ENCODE measurements at places on chromosomes 12 and 14. TPM values are rescaled to one million over a fixed set of nuclear protein-coding genes. Genes with fewer than 3 reads are reported as not detected.
A peak's percentile ranks its signal among the peaks of the same experiment; 100 is the strongest.

GRCh38 chr14:94903883-94904282 is 134.0 kb upstream of the GSC start:
- H3K27ac ChIP-seq = no peak overlapping the region
- no peak for DNase-seq
- no peak overlapping the region for H3K4me3 ChIP-seq
- H3K27me3 ChIP-seq = no peaks in the 10 kb centered on the region
- no peaks in the 10 kb centered on the region for H3K4me1 ChIP-seq

STON2 gene
- 10.4 TPM for total RNA-seq

PRIMA1 gene
- 3.5 TPM for total RNA-seq

GRCh38 chr12:94147991-94148738 is at the start of gene PLXNC1:
PLXNC1 (plus strand) TSS chr12:94148577; CDS start chr12:94148972, 395 bp downstream.
- no peaks in the 10 kb centered on the region for H3K27me3 ChIP-seq
- no peaks in the 10 kb centered on the region for H3K4me1 ChIP-seq
- H3K27ac ChIP-seq = no peak within 1 kb of the TSS
- no peaks in the 10 kb centered on the region for H3K36me3 ChIP-seq
- DNase-seq = no peak
- peak within 1 kb of the TSS; percentile 77 for H3K4me3 ChIP-seq

- H3K4me1 ChIP-seq = peaks cover 10% of the 10 kb centered on the region
- no peak overlapping the region for H3K27ac ChIP-seq
- no peaks in the 10 kb centered on the region for H3K36me3 ChIP-seq
- DNase-seq = no peak
Observed at GRCh38 chr12:65248656-65249633, 29.5 kb upstream of the MSRB3 start.

- H3K27me3 ChIP-seq = no peaks in the 10 kb centered on the region
- no peak for DNase-seq
- no peaks in the 10 kb centered on the region for H3K36me3 ChIP-seq
- H3K4me3 ChIP-seq = no peak overlapping the region
Observed at GRCh38 chr14:25140411-25140810, 90.5 kb upstream of the STXBP6 start.

GRCh38 chr14:34741840-34742239 is 27.4 kb upstream of the CFL2 start:
- no peaks in the 10 kb centered on the region for H3K36me3 ChIP-seq
- DNase-seq = no peak
- no peak overlapping the region for H3K4me3 ChIP-seq
- H3K27ac ChIP-seq = no peak overlapping the region
- no peaks in the 10 kb centered on the region for H3K27me3 ChIP-seq
- H3K4me1 ChIP-seq = no peaks in the 10 kb centered on the region

DNA sequence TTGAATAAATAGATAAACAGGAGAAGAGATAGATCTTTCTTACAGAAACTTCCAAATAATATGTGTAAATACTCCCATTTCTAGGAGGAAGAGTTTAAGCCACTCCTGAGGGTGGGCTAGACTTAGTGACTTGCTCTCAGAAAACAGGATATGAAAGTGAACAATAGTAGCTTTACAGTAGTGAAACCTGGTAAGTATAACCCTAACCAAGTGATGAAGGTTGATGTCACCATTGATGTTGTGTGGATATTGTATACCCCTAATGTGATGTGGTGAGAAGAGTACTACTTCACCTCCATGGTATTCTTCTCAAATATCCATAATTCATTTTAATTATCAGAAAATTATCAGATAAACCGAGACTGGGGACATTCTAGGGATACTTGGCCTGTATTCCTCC is 20.9 kb downstream of the AKAP6 start:
- no peaks in the 10 kb centered on the region for H3K4me1 ChIP-seq
- no peak overlapping the region for H3K27ac ChIP-seq
- no peak overlapping the region for H3K4me3 ChIP-seq
- no peak for DNase-seq
- H3K36me3 ChIP-seq = no peaks in the 10 kb centered on the region

DNA sequence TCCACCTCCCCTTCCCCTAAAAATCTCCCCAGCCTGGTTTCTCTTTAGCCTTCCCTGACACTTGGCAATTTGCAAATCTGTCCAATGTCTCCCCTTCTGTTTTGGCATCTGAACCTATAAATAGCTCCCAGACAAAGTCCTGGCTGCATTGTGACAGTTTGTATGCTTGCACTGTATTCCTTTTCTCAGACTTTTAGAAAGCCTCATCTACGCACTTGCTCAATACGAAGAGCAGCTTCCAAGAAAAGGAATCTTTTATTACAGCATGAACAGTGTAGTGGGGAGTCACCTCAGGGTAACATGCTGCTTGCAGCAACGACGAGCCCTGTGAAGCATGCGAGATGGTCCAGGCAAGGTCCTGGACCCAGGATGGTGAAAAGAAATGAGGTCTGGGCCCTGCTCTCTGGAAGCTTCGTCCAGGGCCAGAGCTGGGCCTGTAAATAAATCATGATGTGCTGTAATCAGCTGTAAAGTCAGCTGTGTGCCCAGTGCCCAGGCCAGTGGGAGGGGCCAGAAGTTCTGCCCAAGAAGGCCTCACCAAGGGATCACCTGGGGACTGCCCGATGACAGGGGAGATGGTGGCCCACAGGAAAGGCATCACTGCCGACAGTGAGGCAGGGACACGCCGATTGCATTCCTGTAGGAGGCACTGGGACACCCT is 88.3 kb downstream of the RIN3 start:
- peaks cover 21% of the 10 kb centered on the region for H3K4me1 ChIP-seq
- no peak for DNase-seq
- peak overlapping the region; percentile 94 for H3K27ac ChIP-seq
- H3K36me3 ChIP-seq = no peaks in the 10 kb centered on the region
- H3K4me3 ChIP-seq = no peak overlapping the region
- H3K27me3 ChIP-seq = no peaks in the 10 kb centered on the region

GRCh38 chr12:12776261-12776660 is 9.2 kb upstream of the APOLD1 start:
- H3K36me3 ChIP-seq = no peaks in the 10 kb centered on the region
- no peaks in the 10 kb centered on the region for H3K4me1 ChIP-seq
- H3K27me3 ChIP-seq = no peaks in the 10 kb centered on the region
- H3K27ac ChIP-seq = no peak overlapping the region

- no peak overlapping the region for H3K4me3 ChIP-seq
- no peaks in the 10 kb centered on the region for H3K27me3 ChIP-seq
- DNase-seq = no peak
- no peaks in the 10 kb centered on the region for H3K4me1 ChIP-seq
Observed at GRCh38 chr12:117085318-117085947, 13.8 kb downstream of the TESC start.

- no peak for DNase-seq
- no peaks in the 10 kb centered on the region for H3K36me3 ChIP-seq
- H3K27me3 ChIP-seq = no peaks in the 10 kb centered on the region
- no peak overlapping the region for H3K27ac ChIP-seq
Observed at GRCh38 chr12:49921936-49922335, 18.2 kb upstream of the FAIM2 start.

- peaks cover 8% of the 10 kb centered on the region for H3K4me1 ChIP-seq
- H3K36me3 ChIP-seq = no peaks in the 10 kb centered on the region
- no peaks in the 10 kb centered on the region for H3K27me3 ChIP-seq
- no peak for DNase-seq
- H3K27ac ChIP-seq = no peak overlapping the region
Observed at GRCh38 chr14:39251547-39251946, 17.8 kb downstream of the MIA2 start.

- no peaks in the 10 kb centered on the region for H3K4me1 ChIP-seq
- no peaks in the 10 kb centered on the region for H3K36me3 ChIP-seq
- H3K27me3 ChIP-seq = no peaks in the 10 kb centered on the region
- no peak overlapping the region for H3K27ac ChIP-seq
Observed at GRCh38 chr12:113625499-113625898, 153.8 kb upstream of the LHX5 start.

- peaks cover 24% of the 10 kb centered on the region for H3K4me1 ChIP-seq
- H3K36me3 ChIP-seq = no peaks in the 10 kb centered on the region
- no peak overlapping the region for H3K4me3 ChIP-seq
- peak overlapping the region; percentile 48 for H3K27ac ChIP-seq
- DNase-seq = no peak
Observed at GRCh38 chr12:119326341-119326740, 8.2 kb upstream of the CCDC60 start.

NANOG gene
- 0.27 TPM for total RNA-seq

DNA sequence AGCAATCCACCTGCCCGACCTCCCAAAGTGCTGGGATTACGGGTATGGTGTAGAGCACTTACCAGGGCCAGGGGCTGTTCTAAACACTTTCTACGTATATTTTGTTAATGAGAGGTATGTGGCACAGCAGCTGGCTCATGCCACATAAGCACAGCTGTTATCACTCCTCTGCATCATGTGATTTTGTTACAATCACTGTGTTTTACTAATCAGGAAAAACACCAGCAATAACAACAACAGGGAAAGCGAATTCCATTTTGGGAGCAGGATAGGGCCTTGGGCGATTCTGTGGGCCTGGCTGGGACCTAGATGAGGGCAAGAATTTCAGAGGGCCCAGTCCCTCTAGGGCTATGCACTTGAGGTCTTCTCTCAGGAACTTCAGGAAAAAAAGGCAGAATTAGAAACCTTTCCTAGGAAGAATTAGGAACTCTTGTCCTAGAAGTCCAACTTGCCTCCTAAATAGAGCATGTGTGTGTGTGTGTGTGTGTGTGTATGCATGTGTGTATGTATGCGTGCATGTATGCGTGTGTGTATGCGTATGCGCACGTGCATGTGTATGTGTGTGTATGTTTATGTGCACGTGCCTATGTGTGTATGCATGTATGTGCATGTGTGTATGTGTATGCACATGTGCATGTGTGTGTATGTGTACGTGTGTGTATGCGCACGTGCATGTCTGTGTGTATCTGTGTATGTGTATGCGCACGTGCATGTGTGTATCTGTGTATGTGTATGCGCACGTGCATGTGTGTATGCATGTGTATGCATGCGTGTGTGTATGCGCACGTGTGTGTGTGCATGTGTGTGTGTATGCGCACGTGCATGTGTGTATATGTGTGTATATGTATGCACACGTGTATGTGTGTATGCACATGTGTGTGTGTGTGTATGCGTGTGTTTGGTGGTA is 41.8 kb upstream of the CORO1C start:
- H3K4me3 ChIP-seq = no peak overlapping the region
- no peaks in the 10 kb centered on the region for H3K27me3 ChIP-seq
- no peak for DNase-seq
- no peak overlapping the region for H3K27ac ChIP-seq
- H3K4me1 ChIP-seq = peaks cover 50% of the 10 kb centered on the region
- no peaks in the 10 kb centered on the region for H3K36me3 ChIP-seq

IFNG gene
- total RNA-seq = not detected

DPY19L2 gene
- total RNA-seq = 21.0 TPM

TSHR gene
- 0.63 TPM for total RNA-seq

GRCh38 chr14:88588081-88588480 is 25.2 kb downstream of the ZC3H14 start:
- no peak for DNase-seq
- H3K4me1 ChIP-seq = no peaks in the 10 kb centered on the region
- no peak overlapping the region for H3K27ac ChIP-seq
- no peak overlapping the region for H3K4me3 ChIP-seq
- H3K36me3 ChIP-seq = peaks cover 12% of the 10 kb centered on the region

DNA sequence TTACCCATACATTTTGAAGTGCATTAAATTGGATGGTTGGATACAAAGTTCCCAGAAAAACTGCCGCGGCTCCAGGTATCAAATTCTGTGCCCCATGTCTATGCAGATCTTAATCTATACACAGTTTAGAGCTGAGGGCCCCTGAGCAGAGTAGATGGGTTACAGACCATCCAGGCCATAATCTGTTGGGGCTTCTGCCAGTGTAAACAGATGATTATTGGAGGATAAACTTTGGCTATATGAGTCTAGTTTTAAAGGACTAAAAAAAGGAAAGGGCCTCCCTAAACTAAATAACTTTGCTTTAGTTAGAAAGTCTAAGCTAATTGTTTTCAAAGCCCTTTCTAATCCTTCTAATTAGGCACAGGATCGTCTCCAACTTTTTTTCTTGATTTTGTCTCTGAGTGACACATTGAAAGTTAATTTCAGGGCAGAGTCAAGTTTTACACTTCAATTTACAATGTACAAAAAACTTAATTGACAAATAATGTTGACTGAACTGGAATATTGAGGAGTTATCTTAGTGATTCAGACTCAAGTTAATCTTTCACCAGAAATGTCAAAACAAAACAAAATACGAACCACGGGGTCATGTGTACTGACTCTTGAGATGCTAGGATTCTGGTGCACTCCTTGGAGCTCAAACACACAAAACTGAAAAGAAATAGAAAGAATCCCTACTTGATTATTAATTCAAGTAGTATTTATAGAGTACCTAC is 133.9 kb upstream of the SCAF11 start:
- H3K4me1 ChIP-seq = peaks cover 13% of the 10 kb centered on the region
- no peaks in the 10 kb centered on the region for H3K36me3 ChIP-seq
- no peaks in the 10 kb centered on the region for H3K27me3 ChIP-seq
- peak overlapping the region; percentile 59 for H3K4me3 ChIP-seq
- H3K27ac ChIP-seq = no peak overlapping the region

GRCh38 chr12:78470354-78471195 is 394.0 kb upstream of the SYT1 start:
- DNase-seq = no peak
- no peak overlapping the region for H3K4me3 ChIP-seq
- H3K36me3 ChIP-seq = no peaks in the 10 kb centered on the region
- no peaks in the 10 kb centered on the region for H3K27me3 ChIP-seq
- H3K27ac ChIP-seq = no peak overlapping the region

DNA sequence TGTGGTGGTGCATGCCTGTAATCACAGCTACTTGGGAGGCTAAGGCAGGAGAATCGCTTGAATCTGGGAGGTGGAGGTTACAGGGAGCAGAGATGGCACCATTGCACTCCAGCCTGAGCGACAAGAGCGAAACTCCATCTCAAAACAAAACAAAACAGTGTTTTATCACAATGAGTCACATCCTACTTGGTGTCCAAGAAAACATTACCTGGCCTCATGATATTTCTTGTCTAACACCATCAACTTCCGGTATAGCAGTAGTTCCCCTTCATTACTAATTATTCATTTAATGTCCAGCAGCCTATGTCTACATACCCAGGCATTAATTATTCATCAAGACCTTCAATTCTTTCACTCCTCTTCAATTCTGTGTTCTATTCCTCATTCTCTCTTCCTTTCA is 115.5 kb downstream of the CCDC59 start:
- no peak overlapping the region for H3K27ac ChIP-seq
- no peaks in the 10 kb centered on the region for H3K36me3 ChIP-seq
- H3K27me3 ChIP-seq = no peaks in the 10 kb centered on the region
- no peaks in the 10 kb centered on the region for H3K4me1 ChIP-seq
- H3K4me3 ChIP-seq = no peak overlapping the region
- no peak for DNase-seq

DNA sequence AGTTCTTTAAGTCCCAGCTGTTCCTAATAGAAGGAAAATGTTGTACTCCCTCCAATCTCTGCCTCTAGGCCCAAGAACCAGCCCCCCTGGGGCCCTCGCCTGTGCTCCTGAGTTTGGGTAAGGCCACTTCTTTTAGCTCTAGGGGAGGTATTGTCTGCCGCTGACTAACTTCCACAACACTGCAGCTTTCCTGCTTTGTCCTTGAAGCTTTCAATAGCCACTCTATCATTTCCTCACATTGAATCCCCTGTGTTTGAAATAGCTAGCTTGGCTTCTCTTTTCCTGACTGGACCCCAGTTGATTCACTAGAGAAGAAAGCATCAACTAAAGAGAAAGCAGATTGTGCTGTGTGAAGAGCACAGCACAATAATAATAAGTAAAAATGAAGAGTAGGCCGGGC is 28.8 kb downstream of the KRT80 start:
- H3K27me3 ChIP-seq = no peaks in the 10 kb centered on the region
- H3K4me1 ChIP-seq = no peaks in the 10 kb centered on the region
- no peaks in the 10 kb centered on the region for H3K36me3 ChIP-seq
- no peak overlapping the region for H3K27ac ChIP-seq

Measured in thoracic aorta (tissue), 2 donors.